HCT116 (cell line): ENCODE measurements at places on chromosomes 7 and 10. TPM values are rescaled to one million over a fixed set of nuclear protein-coding genes. Genes with fewer than 3 reads are reported as not detected.

The VWC2 gene
- not detected for total RNA-seq

The TMEM213 gene
- not detected for total RNA-seq

The FAM25C gene
- not detected for total RNA-seq

GRCh38 chr7:24821045-24821753 lies 63.9 kb upstream of the GSDME start:
- peaks cover 65% of the 10 kb centered on the region for H3K4me1 ChIP-seq
- no peaks in the 10 kb centered on the region for H3K27me3 ChIP-seq
- H3K4me3 ChIP-seq, result peak overlapping the region; percentile 35
- H3K27ac ChIP-seq, result peak overlapping the region; percentile 84
- peak; percentile 95 for DNase-seq

GRCh38 chr7:28483908-28484605 lies 71.7 kb downstream of the CREB5 start:
- no peak for DNase-seq
- no peaks in the 10 kb centered on the region for H3K4me1 ChIP-seq
- H3K4me3 ChIP-seq, result no peak overlapping the region
- H3K36me3 ChIP-seq, result no peaks in the 10 kb centered on the region

GRCh38 chr7:91089382-91089963 lies 174.8 kb upstream of the FZD1 start:
- H3K27me3 ChIP-seq, result no peaks in the 10 kb centered on the region
- H3K27ac ChIP-seq, result no peak overlapping the region
- peak; percentile 26 for DNase-seq
- H3K4me3 ChIP-seq, result no peak overlapping the region
- H3K36me3 ChIP-seq, result no peaks in the 10 kb centered on the region
